Non-pigmented ciliary epithelial cell (primary cell): ENCODE measurements at places on chromosomes 7 and 10.

GRCh38 chr7:2051707-2052656 lies 180.8 kb downstream of the MAD1L1 start:
- no peak for DNase-seq

- no peak for DNase-seq
Observed at GRCh38 chr7:124893140-124893827, 36.3 kb downstream of the POT1 start.

DNA sequence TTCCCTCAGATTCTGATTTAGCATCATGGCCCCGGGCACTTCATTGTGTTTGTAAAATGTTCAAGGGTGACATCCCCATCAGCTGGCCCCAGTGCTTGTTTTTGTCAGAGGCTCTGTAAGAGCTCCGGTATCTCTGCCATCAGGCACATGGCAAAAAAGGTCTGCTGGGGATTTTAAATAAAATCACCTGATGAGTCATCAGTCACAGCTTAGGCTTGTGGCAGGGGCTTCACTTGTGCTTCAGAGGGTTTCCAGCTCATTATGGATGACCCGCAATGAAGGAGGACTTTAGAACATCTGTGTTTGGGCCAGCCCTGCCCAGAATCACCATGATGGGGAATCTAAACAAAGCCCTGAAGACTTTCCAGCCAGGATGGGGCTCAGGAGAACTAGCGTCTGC lies 259.9 kb downstream of the ZEB1 start:
- no peak for DNase-seq

DNA sequence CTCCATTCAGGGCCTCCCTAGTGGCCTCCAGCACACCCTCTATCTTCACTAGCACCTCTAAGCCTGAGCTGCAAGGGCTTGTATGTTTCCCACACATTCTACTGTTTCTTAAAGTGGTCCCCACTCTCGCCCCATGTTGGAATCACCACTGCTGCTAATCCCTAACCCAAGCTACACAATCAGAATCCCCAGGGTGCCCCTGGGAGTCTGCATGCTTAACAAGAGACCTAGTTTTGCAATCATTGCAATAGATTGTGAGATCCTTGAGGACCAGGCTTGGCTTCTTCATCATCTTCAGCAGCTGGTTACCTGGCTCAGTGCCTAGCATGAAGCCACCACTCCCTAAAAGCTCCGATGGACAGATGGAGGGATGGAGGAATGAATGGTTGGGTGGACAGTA lies 113.9 kb downstream of the MYOF start:
- no peak for DNase-seq

GRCh38 chr7:5702876-5703571 lies 78.4 kb downstream of the RNF216 start:
- no peak for DNase-seq

GRCh38 chr10:14244801-14245211 lies 85.9 kb downstream of the FRMD4A start:
- no peak for DNase-seq

GRCh38 chr7:6197801-6198551 lies 74.4 kb downstream of the CYTH3 start:
- no peak for DNase-seq

- DNase-seq: no peak
Observed at GRCh38 chr10:70590655-70591416, 11.7 kb downstream of the PRF1 start.

GRCh38 chr7:22989643-22990587 lies 24.0 kb downstream of the HYCC1 start:
- DNase-seq: no peak

GRCh38 chr7:139773371-139773770 lies 4.4 kb downstream of the HIPK2 start:
- no peak for DNase-seq

GRCh38 chr7:155263581-155264143 lies 34.0 kb upstream of the INSIG1 start:
- no peak for DNase-seq

GRCh38 chr7:139725077-139725476 lies 52.7 kb downstream of the HIPK2 start:
- DNase-seq: peak; percentile 55

GRCh38 chr7:64653721-64654401 lies 12.1 kb upstream of the ZNF107 start:
- no peak for DNase-seq

DNA sequence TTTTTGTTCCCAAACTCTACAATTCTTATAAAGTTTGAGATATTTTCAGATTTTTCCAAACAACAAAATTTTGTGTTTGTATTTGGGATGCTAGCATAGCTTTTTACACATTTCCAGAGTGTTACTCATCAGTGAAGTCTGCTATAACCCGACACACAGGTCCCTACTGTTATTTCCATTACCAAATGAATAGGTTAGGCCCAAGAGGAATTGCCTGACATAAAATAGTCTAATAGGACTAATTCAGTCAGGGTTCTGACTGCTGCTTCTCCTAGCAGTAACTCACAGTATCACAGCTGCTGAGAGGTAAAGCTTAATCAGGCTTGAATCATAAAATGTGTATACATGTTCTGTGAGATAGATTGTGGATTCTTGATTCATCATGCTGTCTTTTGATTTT lies 49.1 kb upstream of the STRIP2 start:
- DNase-seq: no peak

- no peak for DNase-seq
Observed at GRCh38 chr10:4810092-4810491, 15.9 kb upstream of the AKR1E2 start.

- no peak for DNase-seq
Observed at GRCh38 chr10:127976286-127976685, 69.4 kb downstream of the PTPRE start.

- DNase-seq: no peak
Observed at GRCh38 chr10:33684211-33684611, 349.7 kb upstream of the NRP1 start.

- no peak for DNase-seq
Observed at GRCh38 chr10:97321804-97322190, 2.7 kb downstream of the FRAT1 start.

- DNase-seq: no peak
Observed at GRCh38 chr7:39405581-39405980, 160.6 kb upstream of the YAE1 start.

DNA sequence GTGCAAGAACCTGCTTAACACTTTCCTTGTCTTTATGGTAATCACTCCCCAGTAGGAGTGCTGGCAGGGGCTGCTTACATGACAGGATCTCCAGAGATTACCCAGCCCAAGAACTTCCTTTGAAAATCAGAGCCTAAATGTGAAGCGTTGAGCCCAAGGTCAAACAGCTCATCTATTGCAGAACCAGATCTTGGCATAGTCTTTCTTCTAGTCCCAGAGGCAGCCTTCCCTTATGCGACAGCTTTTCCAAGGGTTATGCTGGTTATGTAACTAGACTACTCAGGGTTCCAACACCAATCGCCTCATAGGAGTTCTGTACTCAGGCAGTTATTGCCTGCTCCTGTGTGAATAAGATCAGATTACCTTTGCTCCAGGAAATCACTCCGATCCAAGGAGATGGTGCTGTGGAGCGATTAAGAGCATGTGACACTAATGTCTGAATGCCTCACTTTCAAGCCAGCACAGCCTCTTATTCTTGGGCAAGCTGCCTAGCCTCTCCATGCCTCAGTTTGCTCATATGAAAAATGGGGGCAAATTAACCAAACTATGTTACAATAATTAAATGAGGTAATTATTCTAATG lies 8.4 kb upstream of the LGI1 start:
- no peak for DNase-seq

DNA sequence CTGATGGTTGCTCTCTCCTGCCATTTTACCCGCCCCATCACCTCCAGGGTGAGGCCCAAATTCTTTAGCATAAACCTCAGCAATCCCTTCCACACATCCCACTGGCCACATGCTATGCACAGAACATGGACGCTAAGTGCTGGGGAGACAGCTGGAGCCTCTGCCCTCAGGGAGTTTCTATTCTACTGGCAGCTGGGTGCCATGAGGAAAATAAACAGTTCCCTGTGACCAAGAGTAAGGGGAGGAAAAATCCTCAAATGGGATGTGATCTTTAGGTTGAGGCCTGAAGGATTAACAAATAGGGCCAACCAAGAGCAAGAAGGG lies 1.2 kb downstream of the PARP12 start:
- no peak for DNase-seq

- no peak for DNase-seq
Observed at GRCh38 chr10:67045404-67045803, 119.6 kb downstream of the LRRTM3 start.

DNA sequence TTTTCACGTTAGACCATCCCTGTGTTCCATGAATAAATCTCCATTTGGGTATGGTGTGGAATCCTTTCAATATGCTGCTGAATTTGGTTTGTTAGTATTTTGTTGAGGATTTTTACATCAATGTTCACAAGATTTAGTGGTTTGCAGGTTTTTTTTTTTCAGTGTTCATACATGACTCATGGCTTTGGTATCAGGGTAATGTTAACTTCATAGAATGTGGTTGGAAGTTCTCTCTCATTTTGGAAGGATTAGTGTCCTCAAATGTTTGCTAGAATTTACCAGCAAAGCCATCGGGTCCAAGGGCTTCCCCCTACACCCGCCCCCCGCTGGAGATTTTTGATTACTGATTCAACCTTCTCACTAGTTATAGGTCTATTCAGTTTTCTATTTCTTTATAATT lies 398.0 kb downstream of the NXPH1 start:
- peak; percentile 26 for DNase-seq

- DNase-seq: no peak
Observed at GRCh38 chr7:139808427-139808826, 20.6 kb upstream of the TBXAS1 start.

GRCh38 chr7:79787623-79788022 lies 334.2 kb upstream of the MAGI2 start:
- DNase-seq: no peak

- no peak for DNase-seq
Observed at GRCh38 chr10:19169684-19170083, 121.1 kb downstream of the MALRD1 start.

DNA sequence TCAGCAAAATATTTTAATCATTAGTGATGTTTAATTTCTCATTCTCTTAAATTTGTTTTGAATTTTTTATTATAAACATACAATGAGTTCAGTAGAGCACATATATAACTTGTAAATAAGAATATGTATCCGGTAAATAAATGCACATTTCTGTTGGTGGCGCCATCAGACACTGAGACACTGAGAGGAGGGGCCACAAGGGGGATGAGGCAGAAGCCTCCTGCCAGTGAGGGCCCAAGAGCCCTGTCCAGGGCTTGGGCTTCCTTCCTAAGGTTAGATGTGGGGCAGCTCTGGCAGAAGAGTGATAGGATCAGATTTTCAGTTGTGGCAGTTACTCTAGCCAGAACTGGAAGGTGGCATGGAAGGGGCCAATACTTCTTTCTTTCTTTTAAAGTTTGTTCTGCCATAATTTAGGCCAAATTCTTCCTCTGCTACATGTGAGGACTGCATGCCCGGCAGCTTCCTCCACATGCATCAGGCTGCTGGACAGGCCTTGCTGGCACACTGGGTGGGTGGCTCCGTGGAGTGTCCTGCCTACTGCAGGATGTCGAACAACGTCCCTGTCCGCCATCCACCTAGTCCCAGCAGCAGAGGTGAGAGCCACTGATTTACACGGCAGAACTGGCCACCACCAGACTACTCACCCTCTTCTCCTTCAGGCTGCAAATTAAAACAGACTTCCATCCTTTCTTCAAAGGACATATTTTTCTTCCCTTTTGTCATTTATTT lies 13.2 kb downstream of the PTPRN2 start:
- no peak for DNase-seq

DNA sequence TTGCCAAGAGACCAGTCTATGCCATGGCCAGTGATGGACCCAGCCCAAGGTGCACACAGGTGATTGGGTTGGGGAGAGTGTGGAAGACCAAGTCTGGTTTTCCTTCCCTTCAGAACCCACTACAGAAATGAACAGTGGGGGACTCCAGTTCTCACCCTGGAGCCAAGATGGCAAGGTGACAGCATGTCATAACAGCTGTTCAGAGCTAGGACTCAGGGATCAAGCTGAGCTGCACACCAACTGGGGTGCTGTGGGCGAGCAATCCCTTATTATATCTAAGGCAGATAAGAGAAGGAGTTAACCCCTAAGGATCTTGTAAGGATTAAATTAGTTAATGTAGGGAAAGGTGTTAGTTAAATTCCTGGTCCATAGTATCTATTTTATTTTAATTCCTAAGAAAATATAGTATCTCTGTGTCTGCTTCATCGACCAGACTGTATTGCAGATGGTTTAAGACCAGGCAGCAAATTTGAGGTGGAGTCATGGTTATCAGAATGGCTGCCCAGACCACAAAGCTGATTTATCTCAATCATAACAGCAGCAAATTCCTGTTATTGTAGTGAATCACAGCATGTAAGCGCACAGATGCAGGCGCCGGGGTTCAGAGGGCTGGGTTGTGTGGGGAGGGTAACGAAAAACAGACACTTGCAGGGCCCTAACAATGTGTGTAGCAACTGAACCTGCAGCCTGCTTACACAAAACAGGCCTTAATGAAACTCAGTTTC lies 208.7 kb upstream of the ZNF32 start:
- DNase-seq: peak; percentile 78

- no peak for DNase-seq
Observed at GRCh38 chr7:129078455-129078854, 23.5 kb upstream of the TNPO3 start.

- DNase-seq: no peak
Observed at GRCh38 chr7:43484678-43485395, 98.1 kb upstream of the STK17A start.

DNA sequence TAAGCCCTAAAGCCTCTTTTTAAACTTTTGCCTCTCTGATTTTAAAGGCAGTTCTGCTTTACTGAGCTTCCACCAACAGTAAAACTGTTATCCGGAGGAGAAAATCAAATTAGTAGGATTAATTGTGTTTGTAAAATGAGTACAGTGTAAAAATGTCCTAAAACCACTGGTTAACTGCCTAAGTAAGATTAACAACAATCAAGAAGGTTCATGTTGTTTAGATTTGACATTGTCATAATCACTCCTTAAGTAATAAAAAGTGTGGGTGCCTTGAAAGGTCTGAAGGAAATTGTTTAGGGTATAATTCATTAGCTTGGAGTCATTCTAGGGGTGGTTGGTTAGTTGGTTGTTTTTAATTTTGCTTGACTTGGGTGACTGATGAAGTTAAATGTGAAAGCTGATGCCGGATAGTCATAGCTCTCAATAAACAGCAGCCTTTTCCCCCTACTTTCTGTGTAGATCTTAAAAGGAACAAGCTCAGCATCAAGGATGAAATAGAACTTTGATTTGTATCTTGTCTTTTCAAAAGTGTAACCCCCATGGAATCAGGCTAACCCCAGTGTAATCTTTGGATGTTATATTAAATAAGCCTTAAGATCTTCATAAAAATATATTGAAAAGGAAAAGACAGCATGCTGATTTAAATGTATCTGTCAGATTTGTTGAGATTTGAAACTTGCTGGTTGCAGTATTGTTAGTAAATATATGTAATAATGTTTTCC lies 148.3 kb downstream of the ARID5B start:
- DNase-seq: no peak

GRCh38 chr7:27364344-27364758 lies 121.7 kb downstream of the EVX1 start:
- DNase-seq: peak; percentile 14
